ENCODE measurements at places on chromosomes 1 and 21.

DNA sequence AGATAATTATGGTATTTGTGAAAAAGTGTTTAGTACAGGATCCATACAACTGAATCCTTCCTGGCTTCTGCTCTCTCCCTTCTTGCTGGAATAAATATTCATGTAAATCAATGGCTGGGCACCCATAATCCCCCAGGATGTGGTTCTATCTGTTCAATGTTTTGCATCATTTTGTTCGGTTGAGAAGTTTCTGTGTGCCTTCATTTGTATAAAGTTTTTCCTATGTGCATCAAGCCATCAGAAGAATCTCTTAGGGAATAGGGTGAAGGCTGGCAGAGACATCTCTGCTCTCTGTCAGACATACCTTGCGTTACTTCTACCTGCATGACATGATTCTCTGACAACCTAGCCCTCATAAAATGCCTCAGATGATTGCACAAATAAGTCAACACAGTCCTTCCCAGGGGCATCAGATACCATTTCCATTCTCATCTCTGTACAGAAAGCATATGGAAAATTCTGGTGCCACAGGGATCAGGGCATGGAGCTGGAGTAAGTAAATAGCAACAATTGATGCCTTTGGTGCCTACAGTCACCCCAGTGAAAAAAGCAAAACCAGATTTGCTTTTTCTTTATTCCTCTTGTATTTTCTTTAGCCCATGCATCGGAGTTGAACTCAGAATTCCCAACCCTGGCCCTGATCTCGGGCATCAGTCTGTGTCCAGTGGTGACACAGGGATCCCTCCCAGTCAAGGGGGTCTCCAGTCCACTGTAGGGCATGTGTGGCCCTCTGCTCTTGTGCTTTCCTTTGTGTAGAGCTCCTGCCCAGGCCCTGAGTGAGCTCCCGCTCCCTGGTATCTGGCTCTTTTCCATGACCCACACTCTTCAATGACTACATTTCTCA, 39.7 kb upstream of the ATP1A1 start:
- DNase-seq, result no peak

DNA sequence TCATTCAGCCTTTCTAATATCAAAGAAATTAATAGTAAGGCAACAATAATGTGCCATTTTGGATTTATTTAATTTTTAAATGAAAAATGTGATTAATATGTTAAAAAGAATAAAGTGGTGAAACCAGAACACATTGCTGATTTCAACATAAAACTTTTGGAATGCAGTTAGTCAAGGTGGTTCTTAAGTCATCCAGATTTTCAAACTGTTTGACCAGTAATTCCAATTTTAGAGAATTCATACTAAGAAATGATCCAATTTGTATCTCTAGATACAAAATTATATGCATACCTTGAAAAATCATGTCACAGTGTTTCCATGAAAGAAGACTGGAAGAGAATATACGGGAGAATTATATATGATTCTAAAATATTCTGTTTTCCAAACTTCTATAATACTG, 54.2 kb upstream of the MCOLN3 start:
- no peak for DNase-seq

- no peak for DNase-seq
These were observed 353.8 kb upstream of the PLXNA2 start for GRCh38 chr1:208598021-208598420.

DNA sequence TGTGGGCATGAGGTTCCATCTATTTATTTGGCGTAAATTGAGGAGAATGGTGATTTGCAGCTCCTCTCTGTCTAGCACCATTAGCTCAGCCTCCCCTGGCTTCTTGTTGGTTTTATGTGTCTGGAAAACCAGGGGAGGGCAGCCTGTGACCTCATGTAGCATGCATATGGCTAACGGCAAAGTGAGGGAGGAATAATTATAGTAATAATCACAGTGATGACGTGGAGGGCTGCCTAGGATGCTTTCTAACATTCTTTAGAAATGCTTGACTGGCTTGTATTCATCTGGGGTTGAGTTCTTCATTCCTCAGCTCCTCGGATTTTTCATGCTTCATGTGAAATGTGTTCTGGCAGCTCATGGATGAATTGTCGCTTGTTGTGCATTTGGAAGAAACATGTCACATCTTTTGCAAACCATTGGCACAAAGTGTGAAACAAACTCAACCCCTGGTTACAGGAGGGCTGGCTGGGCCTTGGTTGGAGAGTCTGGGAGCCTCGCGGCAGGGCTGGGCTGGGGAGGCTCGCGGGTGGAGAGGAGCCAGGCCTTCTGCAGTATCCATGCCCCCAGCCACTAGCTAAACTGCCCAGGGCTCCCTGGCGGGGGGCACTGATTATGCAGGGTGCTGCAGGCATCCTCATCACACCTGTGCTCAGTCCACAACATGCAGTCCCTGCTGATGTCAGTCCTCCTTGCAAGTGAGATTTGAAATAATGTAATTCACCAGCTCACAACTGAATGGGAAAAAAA, 149.6 kb downstream of the DISC1 start:
- DNase-seq, result no peak

GRCh38 chr1:36609241-36610027, 126.7 kb upstream of the CSF3R start:
- DNase-seq, result peak; percentile 15

- DNase-seq, result no peak
These were observed 270.7 kb downstream of the PAPPA2 start for GRCh38 chr1:176733661-176734060.

DNA sequence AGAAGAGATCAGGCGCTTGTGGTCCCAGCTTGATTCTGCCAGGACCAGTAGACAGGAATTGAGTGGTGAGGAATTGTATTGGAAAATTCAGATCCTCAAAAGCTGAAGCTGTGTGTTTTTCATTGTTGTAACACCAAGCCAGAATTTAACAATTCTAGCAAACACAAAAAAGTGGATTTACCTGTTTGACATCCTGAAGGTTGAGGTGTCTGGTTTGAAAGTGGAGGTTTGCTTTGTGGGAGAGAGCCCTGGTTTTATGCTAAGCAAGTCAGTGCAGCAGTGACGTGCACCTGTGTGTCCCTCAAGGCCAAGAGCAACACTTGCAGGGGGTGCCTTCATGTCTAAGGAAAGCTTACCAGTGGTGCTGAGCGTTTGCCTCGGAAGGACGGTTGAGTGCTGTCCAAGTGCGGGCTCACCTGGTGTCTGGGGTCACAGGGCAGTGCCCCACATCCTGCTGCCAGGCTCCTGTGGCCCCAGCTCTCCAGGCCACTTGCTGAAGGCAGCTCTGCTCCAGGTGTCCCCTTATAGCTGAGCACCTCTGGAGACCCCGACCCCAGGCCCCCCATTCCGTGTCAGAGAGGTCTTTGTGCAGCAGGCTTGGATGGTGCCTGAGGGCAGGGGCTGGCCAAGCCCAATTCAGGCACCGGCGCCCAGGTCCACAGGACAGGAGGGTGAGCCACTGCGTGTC, 27.7 kb downstream of the PCNT start:
- no peak for DNase-seq

All from activated T-cell treated with anti-CD3 and anti-CD28 coated beads for 24 hours (primary cell).